GM12878 (cell line): ENCODE measurements at places on chromosomes 11 and 22.

- no peaks in the 10 kb centered on the region for H3K27me3 ChIP-seq
- no peak for DNase-seq
- no peaks in the 10 kb centered on the region for H3K4me1 ChIP-seq
- no peak overlapping the region for H3K4me3 ChIP-seq
- no peaks in the 10 kb centered on the region for H3K36me3 ChIP-seq
Measured at GRCh38 chr11:84969103-84969502, 658.0 kb downstream of the DLG2 start.

DNA sequence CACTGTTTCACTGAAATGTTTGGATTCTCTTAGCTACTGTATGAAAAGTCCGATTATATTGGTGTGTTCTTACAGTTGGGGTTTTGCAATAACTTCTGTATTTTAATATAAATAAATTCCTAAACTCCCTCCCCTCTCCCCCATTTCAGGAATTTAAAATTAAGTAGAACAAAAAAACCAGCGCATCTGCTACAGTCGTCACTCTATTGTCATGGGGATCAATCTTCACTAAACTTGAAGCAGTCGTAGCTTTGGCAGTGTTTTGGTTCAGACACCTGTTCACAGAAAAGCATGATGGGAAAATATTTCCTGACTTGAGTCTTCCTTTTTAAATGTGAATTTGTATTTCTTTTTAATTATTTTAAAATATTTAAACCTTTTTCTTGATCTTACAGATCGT is 9.4 kb downstream of the PIWIL3 start:
- DNase-seq = no peak
- no peak overlapping the region for H3K4me3 ChIP-seq
- no peaks in the 10 kb centered on the region for H3K27me3 ChIP-seq
- H3K27ac ChIP-seq = no peak overlapping the region

DNA sequence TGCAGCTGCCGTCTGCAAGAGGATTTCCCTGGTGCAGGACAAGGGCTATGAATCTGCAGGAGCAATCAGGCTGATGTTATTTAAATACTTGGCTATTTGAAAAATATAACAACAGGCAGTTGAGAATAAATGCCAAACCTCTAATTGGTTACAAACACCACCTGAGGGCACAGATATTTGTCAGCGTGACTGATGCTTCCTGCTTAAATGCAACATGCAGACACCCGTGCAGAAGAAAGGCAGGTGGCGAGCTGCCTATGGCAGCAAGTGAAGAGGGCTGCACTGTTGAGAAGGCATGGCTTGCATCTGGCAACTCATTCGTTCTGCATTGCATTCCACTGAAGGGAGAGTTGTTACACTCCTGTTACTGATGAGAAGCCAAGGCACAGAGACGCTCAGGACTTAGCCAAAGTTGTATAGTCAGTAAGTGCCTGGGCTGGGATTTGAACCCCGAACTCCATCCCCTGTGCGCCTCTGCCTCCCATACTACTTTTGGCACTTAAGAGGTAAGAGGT is 350.6 kb downstream of the TENM4 start:
- no peaks in the 10 kb centered on the region for H3K4me1 ChIP-seq
- no peak overlapping the region for H3K4me3 ChIP-seq

DNA sequence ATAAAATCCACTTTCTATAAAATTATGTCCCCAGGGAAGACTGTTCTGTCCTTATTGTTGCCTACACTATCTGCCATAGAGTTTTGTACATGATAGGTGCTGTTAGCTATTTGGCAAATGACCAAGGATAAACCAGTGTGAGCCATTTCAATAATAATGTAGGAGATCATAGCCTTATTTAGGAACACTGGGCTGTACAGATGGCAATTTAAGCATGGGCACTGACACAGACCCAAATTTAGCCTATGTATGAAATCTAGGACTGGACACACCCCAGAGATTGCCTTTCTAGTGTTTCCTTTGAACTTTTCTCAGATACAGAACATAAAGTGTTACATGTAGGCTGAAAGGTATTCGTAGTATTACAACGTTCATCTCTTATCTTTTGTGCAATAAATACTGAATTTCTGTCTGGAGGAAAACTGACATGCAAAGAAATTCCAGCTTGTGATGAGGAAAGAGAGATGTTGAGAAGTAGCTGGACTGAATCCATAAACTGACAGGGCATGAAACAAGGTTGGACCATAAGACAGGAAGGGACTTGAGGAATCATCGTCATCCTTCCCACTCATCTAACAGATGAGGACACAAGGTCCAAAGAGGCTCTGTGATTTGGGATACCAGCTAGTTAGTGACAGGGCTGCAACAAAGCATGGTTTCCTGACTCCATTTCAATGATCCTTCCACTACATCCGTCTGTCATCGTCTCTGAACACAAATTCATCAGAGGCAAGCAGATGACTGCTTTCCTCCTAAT is 60.3 kb downstream of the TMPRSS5 start:
- no peaks in the 10 kb centered on the region; the same call in 1 of the 2 replicates for H3K27me3 ChIP-seq
- H3K4me1 ChIP-seq = no peaks in the 10 kb centered on the region
- no peak overlapping the region for H3K4me3 ChIP-seq

DNA sequence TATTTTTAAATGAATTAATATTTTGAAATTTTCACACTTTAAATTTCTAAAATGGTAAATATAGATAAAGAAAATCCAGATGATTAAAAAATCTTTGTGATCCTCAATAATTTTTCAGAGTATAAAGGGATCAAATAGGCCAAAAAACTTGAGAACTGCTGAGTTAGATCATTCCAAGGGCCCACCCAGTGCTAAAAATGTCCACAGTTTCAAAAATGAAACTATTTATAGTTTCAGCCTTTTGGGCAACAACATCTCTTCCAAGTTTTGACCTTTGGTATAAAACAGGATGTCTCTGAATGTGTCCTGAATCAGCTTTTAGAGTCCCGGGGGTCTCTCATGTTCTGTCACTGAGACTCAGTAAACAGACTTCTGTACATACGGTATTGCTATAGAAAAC is 20.9 kb upstream of the BAIAP2L2 start:
- H3K36me3 ChIP-seq = peaks cover 3% of the 10 kb centered on the region
- no peaks in the 10 kb centered on the region for H3K27me3 ChIP-seq
- DNase-seq = no peak
- H3K4me1 ChIP-seq = no peaks in the 10 kb centered on the region
- no peak overlapping the region for H3K4me3 ChIP-seq

DNA sequence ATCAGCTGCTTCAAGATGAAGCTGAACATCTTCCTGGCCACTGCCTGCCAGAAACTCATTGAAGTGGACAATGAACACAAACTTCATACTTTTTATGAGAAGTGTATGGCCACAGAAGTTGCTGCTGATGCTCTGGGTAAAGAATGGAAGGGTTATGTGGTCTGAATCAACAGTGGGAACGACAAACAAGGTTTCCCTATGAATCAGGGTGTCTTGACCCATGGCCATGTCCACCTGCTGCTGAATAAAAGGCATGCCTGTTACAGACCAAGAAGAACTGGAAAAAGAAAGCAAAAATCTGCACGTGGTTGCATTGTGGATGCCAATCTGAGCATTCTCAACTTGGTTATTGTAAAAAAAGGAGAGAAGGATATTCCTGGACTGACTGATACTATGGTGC is 22.2 kb upstream of the BIRC3 start:
- no peak for DNase-seq
- no peak overlapping the region for H3K4me3 ChIP-seq
- H3K36me3 ChIP-seq = no peaks in the 10 kb centered on the region
- peak overlapping the region; percentile 44; the same call in 1 of the 2 replicates for H3K27ac ChIP-seq
- no peaks in the 10 kb centered on the region for H3K27me3 ChIP-seq

DNA sequence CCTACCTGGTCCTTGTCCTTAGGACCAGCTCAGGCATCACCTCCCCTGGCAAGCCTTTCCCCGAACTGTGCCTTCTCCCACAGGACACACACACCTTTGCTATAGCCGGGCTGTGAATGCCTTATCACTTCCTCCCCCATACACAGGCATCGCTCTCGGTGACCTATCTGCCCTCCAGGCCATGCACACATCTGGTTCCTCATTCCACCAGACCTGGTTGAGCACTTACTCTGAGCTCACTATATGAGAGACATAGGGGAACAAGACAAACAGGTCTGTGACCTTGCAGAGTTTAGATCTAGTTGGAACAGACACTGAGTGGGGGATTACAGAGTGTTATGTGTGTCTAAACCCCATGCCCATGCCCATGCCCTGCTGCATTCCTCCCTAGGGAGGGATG is 3.1 kb upstream of the BCR start:
- peak overlapping the region; percentile 10 for H3K27ac ChIP-seq
- H3K4me1 ChIP-seq = peaks cover 48% of the 10 kb centered on the region
- H3K4me3 ChIP-seq = no peak overlapping the region
- no peak for DNase-seq
- H3K27me3 ChIP-seq = no peaks in the 10 kb centered on the region
- no peaks in the 10 kb centered on the region; the same call in 1 of the 2 replicates for H3K36me3 ChIP-seq
